ENCODE measurements at places on chromosomes 11 and 22.
A peak's percentile ranks its signal among the peaks of the same experiment; 100 is the strongest.

DNA sequence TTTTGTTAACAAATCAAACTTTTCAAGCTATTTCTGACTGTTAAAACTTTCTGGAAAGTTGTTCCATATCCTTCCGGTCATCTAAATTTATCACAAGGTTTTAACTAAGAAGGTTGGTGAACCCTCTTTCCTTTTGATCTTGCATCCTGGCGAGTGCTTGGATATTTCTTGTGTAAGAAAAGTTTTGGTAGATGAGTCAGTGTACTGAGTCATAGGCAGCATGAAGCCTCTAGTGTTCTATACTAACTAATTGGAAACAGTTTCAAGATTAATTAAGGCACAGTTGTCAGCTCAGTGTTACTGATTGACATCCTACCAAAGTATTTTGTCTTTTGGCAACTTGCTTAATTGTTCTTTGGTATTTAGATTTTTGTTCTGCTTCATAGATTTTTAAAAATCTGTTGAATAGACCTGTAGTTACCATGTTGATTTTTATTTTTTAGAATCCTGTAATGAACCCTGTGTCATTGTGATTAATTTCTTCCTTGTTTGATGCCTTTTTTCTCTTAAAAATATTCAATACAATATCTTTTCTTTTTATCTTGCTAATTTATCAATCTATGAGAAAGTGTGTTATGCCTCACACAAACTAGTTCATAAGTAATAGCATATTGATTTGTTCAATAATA lies 38.0 kb downstream of the METTL15 start:
- ATAC-seq = peak; percentile 52

DNA sequence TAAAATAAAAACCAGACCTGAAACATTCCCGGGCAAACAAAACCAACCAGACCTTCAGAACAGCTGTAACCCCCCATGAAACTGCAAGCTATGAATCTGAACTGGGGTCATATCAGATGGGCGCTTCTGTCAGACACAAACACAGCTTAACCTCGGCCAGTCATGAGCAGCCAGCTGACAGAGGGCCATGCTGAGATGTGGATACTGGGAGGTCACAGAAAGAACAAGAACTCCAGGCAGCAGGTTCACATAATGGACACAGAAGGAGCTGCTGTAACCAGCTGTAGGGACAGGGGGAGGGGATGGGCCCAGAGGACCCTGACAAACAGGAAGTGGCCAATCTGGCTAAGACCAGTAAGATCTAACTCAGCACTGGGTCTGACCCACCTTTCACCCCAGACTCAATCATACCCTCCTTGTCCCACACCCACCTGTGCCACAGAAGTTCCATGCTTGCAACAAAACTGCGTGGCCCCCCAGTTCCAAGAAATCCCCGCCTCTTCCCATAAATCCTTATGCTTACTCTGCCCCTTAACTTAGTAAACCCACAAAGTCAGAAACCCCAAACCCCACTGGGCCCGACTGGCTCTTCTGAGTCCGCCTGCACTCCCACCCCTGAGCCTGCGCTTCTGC lies 4.0 kb downstream of the APOL4 start:
- ATAC-seq = peak; percentile 74

DNA sequence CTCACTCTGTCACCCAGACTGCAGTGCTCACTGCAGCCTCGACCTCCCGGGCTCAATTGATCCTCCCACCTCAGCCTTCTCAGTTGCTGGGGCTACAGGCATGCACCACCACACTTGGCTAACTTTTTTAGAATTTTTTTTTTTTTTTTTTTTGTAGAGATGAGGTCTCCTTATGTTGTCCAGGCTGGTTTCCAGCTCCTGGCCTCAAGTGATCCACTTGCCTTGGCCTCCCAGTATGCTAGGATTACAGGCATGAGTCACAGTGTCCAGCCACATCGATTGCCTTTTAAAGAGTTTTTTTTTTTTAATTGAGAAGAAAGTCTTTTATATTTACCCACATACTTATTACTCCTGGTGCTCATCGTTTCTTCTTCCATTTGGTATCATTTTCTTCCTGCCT lies 30.0 kb downstream of the PARVG start:
- no peak for ATAC-seq

DNA sequence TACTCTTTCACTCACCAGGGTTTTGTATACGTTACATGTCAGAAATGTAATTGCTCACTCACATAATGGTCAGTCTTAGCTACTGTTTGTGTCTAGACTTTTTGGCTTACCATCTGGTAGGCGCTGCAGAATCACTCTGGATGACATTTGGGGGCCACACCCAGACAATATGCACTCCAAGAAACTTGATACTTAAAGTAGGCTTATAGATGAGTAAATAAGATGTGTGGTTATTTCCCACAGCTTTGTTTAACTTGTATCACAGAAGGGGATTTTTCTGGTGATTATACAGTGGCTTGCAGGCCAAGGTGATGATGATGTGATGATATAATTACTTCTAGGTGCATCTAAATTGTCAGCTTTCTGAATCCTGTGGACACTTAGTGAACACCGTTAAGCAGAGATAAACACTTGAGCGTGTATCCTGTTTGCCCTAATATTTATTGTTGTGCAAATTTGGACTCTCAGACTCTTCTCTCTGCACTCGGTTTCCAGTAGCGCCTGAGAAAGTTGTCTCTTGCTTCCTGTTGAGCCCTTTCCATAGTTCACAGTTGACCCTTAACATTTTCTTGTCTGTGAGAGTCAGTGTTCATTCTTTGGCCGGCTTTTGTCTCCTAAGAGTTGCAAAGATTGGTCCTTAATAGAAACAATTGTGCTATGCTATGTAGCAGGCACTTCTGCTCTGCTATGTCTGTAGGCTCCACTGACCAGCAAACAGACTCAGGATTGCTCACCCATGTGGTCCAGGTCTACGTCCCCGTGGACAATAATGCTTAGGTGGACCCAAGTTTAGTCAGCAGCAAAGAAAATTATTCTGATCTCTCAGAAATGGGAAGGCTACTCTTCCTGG lies 89.3 kb downstream of the PRR5L start:
- peak; percentile 80 for ATAC-seq

DNA sequence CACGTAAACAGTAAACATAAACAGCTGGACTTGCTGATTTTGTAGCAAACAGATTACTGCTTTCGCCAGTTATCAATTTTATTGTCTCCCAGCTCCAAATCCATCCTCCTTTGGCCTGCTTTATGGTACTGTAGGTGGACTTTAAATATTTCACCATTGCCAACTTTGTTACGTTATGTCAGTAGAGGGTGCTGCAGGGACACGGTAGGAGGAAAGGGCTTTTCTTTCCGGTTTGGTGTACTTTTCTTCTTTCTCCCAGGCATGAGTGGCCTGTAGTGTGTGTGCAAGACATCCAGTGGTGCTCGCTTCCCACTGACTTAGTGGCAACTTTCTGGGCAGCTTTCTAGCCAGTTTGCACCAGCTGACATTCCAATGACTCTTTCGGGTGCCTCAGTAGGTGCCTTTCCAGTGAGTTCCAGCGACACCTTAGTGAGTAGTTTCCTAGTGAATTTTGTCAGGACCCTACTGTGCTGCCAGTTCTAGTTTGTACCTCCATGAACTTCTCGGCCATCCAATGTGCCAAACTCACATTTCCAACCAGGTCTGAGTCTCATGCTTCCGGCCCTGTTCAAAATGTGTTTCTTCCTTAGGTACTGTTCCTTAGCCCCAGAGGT lies 267.6 kb upstream of the TENM4 start:
- ATAC-seq = no peak

GRCh38 chr11:35118906-35119305 lies 20.1 kb upstream of the CD44 start:
- no peak for ATAC-seq

GRCh38 chr11:87600938-87601337 lies 563.2 kb downstream of the TMEM135 start:
- no peak for ATAC-seq

GRCh38 chr22:36349726-36350125 lies 38.0 kb downstream of the MYH9 start:
- ATAC-seq = no peak

DNA sequence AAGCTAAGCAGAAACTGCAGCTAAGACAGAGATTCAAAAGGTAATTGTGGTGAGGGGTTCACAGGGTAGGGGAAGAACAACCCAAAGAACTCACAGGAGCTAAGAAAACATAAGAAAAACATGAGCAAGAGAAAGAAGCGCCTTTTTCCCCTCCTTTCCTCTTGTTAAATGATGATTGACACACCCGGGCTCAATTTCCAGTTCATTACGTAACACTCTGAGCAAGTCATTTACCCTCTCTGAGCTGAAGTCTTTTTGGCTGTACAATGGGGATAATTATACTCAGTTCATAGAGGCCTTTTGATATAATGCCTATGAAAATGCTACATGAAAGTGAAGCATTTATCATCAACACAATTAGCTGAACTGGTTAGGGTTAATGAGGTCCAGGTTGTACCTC lies 17.2 kb downstream of the LRP4 start:
- ATAC-seq = no peak

GRCh38 chr22:22372086-22372485 lies 127.5 kb downstream of the VPREB1 start:
- no peak for ATAC-seq

- no peak for ATAC-seq
These were observed 8.6 kb downstream of the INPPL1 start for GRCh38 chr11:72233056-72233772.

- ATAC-seq = no peak
These were observed 37.9 kb upstream of the NFRKB start for GRCh38 chr11:129933262-129933661.

DNA sequence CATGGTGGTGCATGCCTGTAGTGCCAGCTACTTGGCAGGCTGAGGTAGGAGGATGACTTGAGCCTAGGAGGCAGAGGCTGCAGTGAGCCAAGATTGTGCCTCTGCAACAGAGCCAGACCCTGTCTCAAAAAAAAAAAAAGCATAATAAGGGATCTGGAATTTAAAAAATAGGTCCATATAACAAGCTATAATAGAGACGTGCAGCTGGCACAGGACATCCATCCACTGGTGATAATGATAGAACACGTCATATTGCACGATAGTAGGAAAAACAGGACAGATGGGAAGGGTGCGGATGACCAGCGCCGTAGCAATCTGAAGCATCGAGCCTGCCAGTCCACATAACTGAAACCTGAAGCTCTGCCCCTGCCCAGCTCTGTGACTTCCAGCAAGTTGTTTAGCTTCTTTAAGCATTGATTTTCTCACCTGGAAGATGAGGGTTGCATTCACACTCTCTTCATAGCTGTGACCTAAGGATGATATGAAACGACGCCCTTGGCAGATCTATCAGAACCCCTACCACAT lies 60.3 kb upstream of the PRODH start:
- no peak for ATAC-seq

- no peak for ATAC-seq
These were observed 27.5 kb downstream of the KIAA0930 start for GRCh38 chr22:45212992-45213751.

- ATAC-seq = no peak
These were observed 70.3 kb downstream of the SLC1A2 start for GRCh38 chr11:35348898-35349687.

DNA sequence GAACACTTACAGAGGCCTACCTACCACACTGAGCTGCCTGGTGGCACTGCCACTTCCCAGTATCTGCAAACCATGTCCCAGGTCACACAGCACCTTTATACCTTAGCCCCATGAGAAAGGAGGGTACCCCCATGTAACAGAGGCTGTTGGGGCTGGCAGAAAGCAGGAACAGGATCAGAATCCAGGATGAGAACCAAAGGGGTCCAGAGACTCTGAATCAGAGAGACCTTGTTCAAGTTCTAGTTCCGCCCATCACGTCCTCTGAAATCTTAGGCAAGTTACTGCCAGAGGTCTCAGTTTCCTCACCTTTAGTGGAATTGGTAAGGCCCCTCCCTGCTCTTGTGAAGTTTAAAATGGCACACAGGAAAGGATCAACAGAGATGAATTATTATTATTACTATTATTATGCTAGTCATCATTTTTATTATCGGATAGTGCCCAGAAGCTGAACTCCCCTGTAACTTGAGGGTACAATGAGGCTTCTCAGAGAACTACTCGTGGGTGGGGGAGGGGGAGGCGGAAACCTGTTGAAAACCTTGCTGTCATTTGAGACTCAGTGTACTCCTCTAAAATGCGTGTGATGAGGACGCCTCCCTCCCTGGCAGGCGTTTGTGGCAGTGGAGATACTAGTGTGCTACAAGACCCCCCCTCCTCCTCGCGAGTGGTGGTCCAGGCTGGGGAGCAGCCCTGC lies 9.3 kb downstream of the SELENOM start:
- no peak for ATAC-seq

- no peak for ATAC-seq
These were observed 241.2 kb upstream of the SYN3 start for GRCh38 chr22:33299245-33299956.

- ATAC-seq = peak; percentile 54
These were observed 36.6 kb upstream of the VPREB1 start for GRCh38 chr22:22207845-22208564.

DNA sequence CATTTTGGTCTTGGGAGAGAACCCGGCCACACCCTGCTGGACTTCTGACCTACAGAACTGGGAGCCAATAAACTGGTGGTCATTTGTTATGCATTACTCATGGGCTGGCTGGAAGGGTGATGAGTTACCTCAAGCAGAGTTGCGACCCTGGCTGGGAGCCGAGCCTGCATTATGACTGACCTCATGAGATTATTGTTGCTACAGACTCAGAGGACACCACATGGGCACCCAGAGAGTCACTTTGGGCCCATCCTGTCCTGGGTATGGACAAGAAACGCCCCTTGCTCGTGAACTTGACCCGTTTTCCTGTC lies 531.7 kb downstream of the TBC1D22A start:
- no peak for ATAC-seq

DNA sequence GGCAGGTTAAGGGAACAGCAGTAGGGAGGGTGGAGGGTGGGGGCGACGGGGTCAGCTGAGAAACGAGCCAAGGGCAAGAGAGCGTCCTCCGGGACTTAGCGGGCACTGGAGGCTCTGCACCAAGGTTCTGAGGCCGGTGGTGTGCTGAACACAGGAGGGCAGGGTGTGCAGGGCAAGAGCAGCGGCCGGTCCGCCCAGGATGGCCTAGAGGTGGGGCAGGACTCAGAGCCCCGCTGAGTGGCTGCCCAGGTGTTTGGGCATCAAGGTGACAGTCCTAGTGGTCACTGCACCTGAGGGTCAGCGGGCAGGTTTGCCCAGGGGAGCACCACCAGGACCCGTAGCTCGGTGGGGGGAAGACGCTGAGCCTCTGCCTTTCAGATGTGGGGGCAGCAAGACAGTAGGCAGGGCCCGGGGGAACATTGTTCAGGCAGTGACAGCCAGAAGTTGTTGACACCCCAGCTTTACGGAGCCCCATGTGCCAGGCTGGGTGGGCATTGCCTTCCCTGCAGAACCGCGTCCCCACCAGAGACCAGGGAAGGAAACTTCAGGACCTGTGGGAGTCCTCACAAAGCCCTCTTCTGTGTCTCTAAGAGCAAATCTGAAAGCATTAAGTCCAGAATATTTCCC lies 4.5 kb upstream of the TTLL8 start:
- no peak for ATAC-seq

GRCh38 chr22:17862646-17863181 lies 88.4 kb upstream of the BID start:
- ATAC-seq = no peak

Data from activated T-helper 17 cell treated with anti-CD3 and anti-CD28 coated beads, Interleukin-2, amount 50 U/mL, for 72 hours (primary cell).